ENCODE measurements at places on chromosomes 2 and 18.

GRCh38 chr2:151358166-151358970 lies 976 bp downstream of the TNFAIP6 start:
- DNase-seq = no peak

GRCh38 chr2:231483398-231484329 lies 19.4 kb upstream of the NCL start:
- no peak for DNase-seq

DNA sequence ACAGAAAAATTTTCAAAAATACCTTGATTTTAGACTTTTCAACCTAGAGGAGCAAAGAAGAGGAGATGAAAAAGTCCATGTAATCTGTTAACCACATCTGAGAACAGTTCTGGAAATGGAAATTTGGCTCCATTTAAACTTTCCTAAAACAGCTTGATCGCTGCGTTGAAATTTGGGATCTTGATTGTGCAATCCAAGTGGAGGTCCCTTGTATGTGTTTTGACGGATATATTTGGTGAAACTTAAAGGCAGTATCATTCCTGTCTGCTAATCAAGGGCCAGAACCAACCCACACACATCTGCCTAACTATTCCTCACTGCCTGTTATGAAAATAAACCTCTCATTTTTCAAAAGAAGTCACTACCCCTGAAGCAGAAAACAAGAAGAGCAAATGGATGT lies 46.6 kb downstream of the SPATS2L start:
- no peak for DNase-seq

DNA sequence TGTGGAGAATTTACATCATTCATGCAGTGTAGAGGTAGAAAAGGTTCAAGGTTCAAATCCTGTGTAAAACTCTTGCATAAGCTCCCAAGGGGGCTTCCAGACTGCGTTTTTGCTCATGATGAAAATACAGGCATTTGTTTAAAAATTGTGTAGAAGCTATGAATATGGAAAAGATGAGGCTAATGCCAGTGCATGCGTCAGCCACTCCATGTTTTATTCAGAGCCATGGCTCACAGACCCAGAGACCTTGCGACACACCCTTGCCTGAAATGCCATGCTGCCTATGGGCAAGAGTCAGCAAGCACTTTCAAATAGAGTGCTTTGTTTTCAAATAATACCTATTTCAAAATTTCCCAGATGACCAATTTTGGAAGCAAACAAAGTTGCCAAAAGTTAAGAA lies 262.3 kb downstream of the TRIB2 start:
- no peak for DNase-seq

DNA sequence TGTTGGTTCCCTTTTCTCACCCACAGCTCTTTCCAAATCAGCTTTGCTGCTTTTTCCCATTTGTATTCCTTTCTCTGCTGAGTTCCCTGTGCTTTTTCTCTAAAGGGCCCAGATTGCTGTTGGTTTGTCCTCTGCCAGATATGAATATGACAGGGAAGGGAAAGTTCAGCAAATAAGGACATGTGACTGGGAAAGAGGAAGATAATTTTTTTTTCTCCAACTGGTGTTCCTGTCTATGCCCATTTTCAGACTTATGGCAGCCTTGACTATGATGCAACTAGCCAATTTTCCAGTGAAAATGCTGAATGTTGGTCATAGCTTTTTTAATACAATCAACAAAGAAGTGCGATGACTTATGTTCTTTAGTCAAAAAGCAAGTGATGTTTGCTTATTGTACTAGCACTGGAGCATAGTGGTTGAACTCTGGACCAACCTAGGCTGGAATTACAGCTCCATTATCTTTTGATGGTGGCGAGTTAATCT lies 7.7 kb downstream of the MDH1 start:
- no peak for DNase-seq

DNA sequence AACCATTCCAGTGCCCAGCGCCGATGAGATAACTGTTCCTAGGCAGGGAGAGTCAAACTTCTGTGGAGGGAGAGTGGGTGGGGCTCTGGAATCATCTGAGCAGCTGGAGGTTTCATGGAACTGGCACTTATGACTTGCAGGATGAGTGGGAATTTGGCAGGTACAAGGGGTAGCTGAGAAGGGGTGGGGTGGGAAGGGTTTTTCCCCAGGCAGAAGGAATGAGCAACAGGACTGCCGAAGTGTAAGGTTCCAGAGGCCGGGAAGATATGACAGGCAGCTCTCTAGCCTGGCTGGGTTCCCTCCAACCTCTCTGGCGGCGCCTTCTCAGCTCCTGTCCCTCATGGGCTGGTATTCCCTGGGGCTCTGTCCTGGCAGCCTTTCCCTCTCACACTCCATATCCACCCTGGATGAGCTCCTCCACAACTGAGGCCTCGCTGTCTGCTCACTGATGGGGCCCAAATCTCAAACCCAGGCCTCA lies 2.5 kb upstream of the TET3 start:
- DNase-seq = no peak

DNA sequence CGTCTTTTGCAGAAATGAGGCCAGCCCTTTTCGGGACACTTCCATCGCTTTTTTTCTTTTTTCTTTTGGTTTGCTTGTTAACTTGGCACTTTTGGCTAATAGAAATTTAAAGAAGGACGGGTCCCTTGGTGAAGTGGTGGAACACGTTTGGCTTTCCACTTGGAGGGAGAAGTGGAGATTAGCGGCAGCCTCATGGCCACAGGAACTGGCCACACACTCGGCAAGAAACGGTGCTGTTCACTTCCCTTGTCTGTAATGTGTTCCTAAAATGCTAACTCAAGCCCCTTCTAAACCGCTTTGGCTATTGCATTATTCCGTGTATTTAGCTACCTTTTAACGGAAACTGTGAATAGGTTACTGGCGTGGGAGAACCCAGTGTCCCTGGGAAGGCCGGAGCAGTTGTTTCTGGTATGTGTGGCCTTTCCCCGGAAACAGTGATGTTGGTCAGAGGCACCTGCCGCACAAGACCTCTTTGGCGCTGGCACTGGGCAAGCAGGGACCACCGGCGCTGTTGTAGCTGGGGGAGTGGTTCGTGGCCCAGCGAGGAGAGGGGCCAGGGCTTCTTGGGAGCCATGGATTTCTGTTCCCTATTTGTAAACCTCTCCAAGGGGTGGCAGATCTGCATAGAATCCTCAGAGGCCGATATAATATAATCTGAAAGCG lies 981 bp downstream of the RAMP1 start:
- no peak for DNase-seq

- DNase-seq = no peak
Measured at GRCh38 chr2:207434899-207435465, 94.8 kb upstream of the CREB1 start.

- DNase-seq = no peak
Measured at GRCh38 chr18:45243340-45244110, 371.8 kb upstream of the SLC14A2 start.

DNA sequence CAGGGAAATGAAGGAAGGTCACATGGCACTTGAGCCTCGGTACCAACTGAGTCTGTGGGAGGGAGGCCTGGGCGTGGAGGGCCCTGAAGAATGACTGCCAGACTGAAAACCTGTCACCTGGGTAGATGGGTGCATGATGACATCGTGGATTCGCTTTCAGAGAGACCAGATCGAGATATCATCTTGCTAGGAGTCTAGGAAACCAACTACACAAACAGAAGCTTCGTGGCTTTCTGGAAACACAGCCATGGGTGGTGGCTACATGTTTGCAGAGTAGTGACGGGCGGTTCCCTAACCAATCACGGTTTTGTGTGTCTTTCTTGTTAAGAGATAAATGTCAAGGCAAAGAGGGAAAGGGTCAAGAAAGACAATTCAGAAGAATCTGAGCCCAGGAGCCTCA lies 155.0 kb downstream of the EIPR1 start:
- DNase-seq = no peak

- no peak for DNase-seq
Measured at GRCh38 chr2:201820383-201821007, 14.2 kb downstream of the CDK15 start.

DNA sequence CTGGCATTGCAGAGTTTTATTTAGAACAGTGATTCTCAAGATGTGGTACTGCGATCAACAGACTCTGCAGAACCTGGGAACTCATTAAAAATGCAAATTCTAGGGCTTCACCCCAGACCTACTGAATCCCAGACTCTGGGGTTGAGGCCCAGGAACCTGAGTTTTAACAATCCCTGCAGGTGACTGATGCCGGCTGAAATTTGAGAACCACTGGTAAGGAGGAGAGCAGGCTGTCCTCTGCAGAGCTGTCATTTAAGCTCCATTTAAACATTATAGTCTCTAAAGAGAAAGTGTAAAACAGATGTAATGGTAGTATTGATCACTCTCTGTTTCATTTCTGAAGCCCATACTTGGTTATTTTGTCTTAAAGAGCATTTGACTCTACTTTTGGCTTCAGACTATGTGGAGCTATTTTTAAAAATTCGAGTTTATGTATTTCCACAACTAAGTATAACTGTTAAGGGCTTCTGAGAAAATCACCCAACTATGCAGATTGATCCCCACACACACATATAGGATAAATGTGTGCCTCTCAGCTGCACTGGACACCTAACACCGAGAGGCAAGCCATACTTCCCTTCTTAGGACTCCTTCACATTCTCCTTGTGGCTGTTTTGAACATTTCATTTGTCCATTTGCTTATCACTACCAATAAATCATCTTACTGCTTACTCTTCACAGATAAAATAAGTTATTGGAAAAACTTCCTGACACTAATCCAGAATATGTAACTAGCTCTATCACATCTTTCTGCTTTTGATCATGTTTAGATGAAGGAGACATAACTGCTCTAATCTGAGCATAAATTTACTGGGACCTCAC lies 487.5 kb downstream of the DLGAP1 start:
- DNase-seq = no peak

- DNase-seq = no peak
Measured at GRCh38 chr2:113996671-113997594, 107.0 kb downstream of the ACTR3 start.

GRCh38 chr2:86140969-86141392 lies 34.9 kb downstream of the PTCD3 start:
- DNase-seq = no peak

GRCh38 chr2:169069341-169069740 lies at the start of gene DHRS9:
TSS of gene DHRS9 (plus strand) at chr2:169069563. CDS start at chr2:169081582, 12,019 bp downstream.
- DNase-seq = no peak

DNA sequence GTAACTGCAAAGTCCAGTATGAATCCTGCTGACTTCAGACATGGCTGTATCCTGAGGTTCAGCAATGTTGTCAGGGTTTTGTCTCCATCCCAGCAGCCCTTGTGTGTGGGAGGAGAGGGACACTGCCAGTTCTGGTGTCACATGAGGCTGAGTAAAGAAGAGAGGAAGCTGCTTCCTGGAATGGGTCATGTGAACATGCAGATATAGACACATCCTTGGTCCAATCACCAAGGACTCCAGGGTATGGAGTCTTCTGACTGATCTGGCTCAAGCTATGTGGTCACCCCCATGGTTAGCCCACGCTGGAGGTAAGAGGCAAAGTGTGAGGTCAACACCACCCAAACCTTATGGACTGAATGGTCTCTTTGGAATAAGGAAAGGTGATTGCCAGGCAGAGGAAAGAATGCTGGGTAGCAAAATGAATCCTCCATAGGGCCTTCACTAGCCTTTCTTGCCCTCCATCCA lies 134.4 kb upstream of the SLC1A4 start:
- no peak for DNase-seq

DNA sequence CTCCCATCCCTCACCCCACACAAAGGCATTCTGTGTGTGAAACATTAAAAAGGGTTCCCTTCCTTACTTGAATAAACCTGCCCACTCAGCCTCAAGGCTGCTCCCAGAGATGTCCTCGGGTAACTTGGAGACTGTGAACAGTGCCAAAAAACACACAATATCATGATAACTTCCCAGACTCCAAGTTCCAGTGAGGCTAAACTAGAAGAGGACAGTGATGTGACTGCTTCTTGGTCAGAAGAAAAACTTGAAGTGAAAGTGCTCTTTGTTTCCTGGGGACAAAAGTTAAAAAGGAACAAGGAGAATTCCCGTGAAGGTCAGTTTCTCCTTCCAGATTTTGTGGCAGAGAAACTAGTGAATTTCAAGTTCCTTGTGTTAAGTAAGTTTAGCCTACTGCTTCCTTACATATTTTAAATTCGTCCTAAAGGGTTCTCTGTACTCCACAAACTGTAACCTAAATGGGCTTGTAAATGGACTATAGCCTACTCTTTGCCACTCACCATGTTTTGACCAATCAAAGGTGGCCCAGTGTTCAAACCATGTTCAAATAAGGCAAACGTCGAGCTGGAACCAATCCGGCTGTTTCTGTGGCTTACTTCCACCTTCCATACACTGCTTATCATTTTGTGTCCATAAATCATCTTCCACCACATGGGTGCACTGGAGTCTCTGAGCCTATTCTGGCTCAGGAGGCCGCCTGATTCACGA lies 20.4 kb downstream of the TPRKB start:
- no peak for DNase-seq

- DNase-seq = no peak
Measured at GRCh38 chr2:200042102-200042735, 86.8 kb downstream of the MAIP1 start.

GRCh38 chr2:8266563-8266962 lies 415.3 kb upstream of the ID2 start:
- DNase-seq = no peak

GRCh38 chr2:217482056-217482710 lies 520.6 kb downstream of the TNS1 start:
- DNase-seq = no peak

GRCh38 chr2:130351711-130352110 lies 4.1 kb upstream of the PTPN18 start:
- no peak for DNase-seq

DNA sequence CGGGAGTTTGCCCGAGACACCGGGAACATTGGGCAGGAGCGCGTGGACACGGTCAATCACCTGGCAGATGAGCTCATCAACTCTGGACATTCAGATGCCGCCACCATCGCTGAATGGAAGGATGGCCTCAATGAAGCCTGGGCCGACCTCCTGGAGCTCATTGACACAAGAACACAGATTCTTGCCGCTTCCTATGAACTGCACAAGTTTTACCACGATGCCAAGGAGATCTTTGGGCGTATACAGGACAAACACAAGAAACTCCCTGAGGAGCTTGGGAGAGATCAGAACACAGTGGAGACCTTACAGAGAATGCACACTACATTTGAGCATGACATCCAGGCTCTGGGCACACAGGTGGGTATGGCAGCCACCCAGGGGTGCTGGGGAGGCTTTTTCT lies 73.8 kb upstream of the EML6 start:
- no peak for DNase-seq

GRCh38 chr2:18918280-18918679 lies 328.9 kb upstream of the NT5C1B start:
- no peak for DNase-seq

GRCh38 chr2:230787101-230787500 lies 74.5 kb downstream of the CAB39 start:
- no peak for DNase-seq

DNA sequence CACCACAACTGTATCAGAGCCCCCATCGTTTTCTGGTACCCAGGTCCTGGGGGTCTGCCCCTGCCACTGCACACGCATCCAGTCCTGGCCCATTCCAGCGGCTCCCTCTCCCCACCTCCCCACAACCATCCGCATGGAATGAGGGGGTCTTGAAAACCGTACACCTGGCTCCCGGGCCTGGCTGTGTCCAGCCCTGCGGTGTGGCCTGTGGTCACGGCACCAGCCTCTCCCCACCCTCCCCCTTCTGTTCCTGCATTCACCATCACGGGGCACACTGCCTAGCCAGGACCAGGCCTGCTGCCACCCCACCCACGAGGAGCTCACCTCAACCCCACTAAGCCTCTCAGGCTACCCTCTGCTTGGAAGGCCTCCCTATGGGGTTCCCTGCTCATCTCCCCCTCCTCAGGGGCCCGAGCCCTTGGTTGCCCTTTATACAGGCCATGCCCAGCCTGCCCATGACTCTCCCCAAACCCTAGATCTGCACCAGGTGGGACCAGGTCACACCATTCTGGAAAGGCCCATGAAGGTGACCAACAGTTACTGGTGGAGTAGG lies 11.4 kb downstream of the GPR35 start:
- DNase-seq = no peak
